ENCODE measurements at places on chromosomes 1 and 21. TPM values are rescaled to one million over a fixed set of nuclear protein-coding genes. Genes with fewer than 3 reads are reported as not detected.

The PCBP3 gene
- total RNA-seq: 4.2 TPM

The IRF6 gene
- total RNA-seq: 0.62 TPM

The CD1B gene
- total RNA-seq: not detected

The HOOK1 gene
- under 0.01 TPM for total RNA-seq

The RNASEL gene
- total RNA-seq: 6.6 TPM

The SPRR2G gene
- not detected for total RNA-seq

The GUCA2B gene
- not detected for total RNA-seq

The OR2T33 gene
- not detected for total RNA-seq

The ZSWIM5 gene
- total RNA-seq: 1.2 TPM

The RUNX1 gene
- total RNA-seq: 24.4 TPM

The COPA gene
- total RNA-seq: 372 TPM

The DCST1 gene
- total RNA-seq: not detected

The MXRA8 gene
- total RNA-seq: 203 TPM

The GPR161 gene
- 12.9 TPM for total RNA-seq

The AMPD1 gene
- total RNA-seq: not detected

The EDARADD gene
- total RNA-seq: 0.55 TPM

The DIP2A gene
- total RNA-seq: 27.6 TPM

The AJAP1 gene
- total RNA-seq: 0.11 TPM

The EFCAB7 gene
- 8.6 TPM for total RNA-seq

The DDI2 gene
- total RNA-seq: 14.1 TPM

The ANGPTL3 gene
- not detected for total RNA-seq

The AIRE gene
- total RNA-seq: under 0.01 TPM

The C1QC gene
- total RNA-seq: not detected

All from uterine smooth muscle cell (primary cell).